ENCODE measurements at places on chromosomes 12 and 14.

GRCh38 chr14:58778202-58778601 is 140.4 kb downstream of the DACT1 start:
- no peak for DNase-seq

- DNase-seq: no peak
Measured at GRCh38 chr14:80278293-80279023, 67.2 kb upstream of the DIO2 start.

DNA sequence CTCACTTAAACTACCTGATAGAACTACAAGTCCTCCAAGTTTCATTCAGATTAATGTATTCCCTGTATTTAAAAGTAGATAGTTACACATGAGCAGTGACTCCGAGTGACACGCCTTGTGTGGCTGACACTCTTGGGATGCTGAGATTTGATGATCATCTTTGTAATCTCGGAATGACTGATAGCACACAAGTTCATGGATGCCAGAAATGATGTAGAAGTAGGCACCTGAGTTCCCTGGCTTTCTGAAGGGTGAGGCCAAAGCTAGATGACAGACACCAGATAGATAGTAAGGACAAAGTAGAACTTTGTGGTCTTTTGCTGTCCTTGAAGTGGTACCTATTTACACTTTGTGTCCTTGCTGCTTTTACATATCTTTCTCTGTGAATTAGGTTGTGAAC is 491.2 kb downstream of the PCNX1 start:
- DNase-seq: no peak

DNA sequence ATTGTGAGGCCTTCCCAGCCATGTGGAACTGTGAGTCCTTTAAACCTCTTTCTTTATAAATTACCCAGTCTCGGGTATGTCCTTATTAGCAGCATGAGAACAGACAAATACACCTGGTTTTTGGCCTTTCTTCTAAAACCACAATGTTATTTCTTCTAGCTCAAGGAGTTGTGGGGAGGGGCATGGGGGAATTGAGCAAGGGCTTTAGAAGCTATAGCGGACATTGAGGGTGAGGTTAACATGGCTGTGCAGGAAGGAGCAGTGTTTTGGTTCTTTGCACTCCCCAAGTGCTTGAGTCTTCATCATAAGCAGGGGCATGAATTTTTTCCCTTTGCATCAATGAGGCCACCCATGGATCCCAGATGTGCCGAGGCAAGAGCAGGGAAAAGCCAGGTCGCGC is 86.8 kb downstream of the SPRING1 start:
- no peak for DNase-seq

GRCh38 chr12:122558745-122559641 is 31.9 kb downstream of the KNTC1 start:
- no peak for DNase-seq

DNA sequence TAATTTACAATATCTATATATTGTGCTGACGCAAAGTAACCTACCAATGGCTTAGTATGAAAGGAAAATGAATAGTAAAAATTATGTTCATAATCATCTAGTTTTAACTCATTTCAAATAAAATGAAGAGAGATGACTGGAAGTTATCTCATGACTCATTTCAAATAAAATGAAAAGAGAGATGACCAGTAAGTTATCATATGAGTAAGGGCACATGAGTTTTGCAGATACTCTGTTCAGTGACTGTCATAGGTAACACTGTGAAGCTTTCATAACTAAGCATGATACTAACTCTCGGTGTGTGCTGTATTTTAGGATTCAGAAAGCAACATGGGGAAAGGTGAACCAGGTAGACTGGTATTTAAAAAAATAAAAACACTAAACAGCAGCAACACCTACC is 364.5 kb upstream of the DIO2 start:
- DNase-seq: no peak

GRCh38 chr12:109186993-109187653 is 70.7 kb downstream of the ACACB start:
- no peak for DNase-seq

DNA sequence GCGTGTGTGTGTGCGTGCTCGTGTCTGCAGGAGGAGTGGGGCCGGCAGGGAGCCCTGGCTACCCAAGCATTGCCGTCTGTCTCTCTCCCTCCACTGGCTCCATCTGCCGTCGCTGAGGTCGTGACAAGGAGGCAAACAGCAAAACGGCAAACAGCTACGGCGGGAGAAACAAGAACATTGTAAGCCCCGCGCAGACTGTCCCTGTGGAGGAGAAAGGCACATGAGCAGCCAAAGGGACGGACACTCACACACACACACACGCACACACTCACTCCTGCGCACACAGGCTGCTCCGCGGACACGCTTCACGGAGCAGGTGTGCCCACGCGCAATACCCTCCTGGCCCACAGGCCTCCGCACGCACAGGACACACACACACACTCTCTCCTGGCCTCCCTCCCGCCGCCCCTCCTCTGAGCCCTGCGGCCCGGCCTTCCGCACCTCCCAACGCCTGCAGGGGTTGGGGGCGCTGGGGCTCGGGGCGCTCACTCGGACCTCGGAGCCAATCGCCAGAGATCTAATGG is 905 bp downstream of the CISTR start:
- no peak for DNase-seq

DNA sequence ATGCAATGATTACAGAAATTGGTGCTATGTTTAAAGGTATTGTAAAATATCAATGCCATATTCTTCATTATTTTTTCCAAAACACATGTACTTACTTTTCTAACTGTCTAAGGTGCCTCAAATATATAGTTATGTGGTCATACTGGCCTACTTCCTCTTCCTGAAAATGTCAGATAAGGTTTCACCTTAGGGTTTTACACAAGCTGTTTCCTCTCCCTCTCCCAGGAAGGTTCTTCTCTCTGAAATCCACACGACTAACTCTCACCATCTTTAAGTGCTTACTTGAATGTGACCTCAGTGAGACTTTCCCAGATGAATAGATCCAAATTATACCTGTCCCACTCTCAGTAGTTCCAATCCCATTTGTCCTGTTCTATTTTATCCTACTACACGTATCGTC is 11.6 kb upstream of the CLEC4D start:
- DNase-seq: no peak

GRCh38 chr12:131583090-131583712 is 127.7 kb upstream of the SFSWAP start:
- peak; percentile 31 for DNase-seq

GRCh38 chr12:64125913-64126312 is 96.2 kb downstream of the KICS2 start:
- no peak for DNase-seq
